ENCODE measurements at places on chromosomes 12 and 14.

GRCh38 chr12:124302807-124303578 lies 8.1 kb downstream of the RFLNA start:
- DNase-seq = no peak

- DNase-seq = no peak
Measured at GRCh38 chr14:49134940-49135339, 451.2 kb downstream of the RPS29 start.

DNA sequence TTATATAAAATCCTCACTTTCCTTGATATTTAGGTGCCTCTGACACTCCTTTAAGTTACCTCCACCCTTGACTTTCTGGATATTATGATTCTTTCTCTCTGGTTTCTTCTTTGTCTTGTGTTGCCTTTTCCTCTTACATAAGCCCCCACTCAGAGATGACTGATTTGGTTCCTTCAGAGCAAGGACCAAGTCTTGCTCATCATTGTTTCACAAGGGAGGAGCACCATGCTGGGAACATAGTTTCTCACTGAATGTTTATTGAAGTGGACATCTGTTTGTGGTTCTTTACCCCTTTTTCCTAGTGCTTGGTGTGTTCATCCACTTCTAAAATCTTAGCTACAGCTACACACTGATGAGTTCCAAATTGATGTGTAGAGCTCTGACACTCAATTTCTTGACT lies 161.3 kb upstream of the PTPRQ start:
- DNase-seq = no peak

DNA sequence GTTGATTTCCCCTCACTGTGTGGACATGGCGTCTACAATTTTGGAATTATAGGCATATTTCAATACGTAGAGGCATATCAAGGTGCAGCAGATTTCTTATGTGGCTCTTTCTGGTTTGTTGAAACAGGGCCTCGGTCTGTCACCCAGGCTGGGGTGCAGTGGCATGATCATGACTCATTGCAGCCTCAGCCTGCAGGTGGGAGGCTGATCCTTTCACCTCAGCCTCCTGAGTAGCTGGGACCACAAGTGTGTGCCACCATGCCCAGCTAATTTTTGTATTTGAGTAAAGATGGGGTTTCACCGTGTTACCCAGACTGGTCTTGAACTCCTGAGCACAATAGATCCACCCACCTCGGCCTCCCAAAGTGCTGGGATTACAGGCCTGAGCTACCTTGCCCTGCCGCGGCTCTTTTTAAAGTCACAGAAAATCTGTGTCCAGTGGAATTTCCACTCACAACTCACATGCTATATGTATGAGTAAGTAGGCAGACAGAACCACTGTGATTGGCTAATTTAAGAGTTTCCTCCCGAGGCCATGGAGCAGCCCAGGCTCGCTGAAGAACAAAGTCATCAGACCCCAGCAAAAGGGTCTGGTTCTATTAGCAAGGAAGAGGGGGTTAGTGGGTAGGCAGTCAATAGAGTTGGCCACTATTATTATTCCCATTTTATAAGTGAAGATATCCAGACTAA lies 9.1 kb downstream of the GNG2 start:
- DNase-seq = no peak

DNA sequence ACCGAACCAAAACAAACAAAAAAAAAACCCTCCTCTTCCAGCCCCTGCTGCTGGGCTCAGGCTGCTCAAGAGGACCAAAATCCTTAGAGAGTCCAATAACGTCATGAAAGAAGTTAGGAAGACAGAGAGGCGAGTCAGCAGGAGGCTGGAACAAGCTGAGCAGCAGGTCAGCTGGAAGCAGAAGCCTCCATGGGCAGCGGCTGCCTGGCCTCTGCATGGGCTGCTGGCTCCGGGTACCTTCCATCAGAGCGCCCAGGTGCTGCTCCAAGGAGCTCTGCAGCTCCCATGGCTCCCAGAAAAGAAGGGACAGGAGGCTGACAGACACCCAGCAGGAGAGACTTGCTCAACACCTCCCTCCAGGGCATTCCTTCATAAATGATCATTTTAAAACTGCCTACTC lies 3.2 kb upstream of the KRT2 start:
- DNase-seq = no peak

- DNase-seq = no peak
Measured at GRCh38 chr14:25484906-25485305, 435.0 kb upstream of the STXBP6 start.

DNA sequence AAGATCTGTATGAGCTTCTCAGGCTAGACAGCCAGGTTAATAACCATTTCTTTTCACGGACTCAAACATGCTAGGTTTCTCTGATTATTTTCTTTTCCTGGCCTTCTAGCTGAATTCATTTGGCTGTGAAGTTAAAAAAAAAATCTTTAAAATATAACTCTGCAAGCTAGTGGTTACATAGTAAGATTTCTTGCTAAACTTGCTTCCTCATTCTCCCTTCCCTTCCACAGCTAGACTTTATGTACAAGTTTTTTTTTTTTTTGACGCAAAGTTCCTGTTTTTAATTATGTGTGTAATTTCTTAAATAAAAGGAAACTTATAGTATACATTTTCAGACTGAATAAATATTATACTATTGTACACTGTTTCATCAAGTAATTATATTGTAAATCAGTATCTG lies 145.4 kb downstream of the TMTC2 start:
- DNase-seq = no peak

GRCh38 chr14:96630281-96630680 lies 128.1 kb downstream of the PAPOLA start:
- peak; percentile 3 for DNase-seq

DNA sequence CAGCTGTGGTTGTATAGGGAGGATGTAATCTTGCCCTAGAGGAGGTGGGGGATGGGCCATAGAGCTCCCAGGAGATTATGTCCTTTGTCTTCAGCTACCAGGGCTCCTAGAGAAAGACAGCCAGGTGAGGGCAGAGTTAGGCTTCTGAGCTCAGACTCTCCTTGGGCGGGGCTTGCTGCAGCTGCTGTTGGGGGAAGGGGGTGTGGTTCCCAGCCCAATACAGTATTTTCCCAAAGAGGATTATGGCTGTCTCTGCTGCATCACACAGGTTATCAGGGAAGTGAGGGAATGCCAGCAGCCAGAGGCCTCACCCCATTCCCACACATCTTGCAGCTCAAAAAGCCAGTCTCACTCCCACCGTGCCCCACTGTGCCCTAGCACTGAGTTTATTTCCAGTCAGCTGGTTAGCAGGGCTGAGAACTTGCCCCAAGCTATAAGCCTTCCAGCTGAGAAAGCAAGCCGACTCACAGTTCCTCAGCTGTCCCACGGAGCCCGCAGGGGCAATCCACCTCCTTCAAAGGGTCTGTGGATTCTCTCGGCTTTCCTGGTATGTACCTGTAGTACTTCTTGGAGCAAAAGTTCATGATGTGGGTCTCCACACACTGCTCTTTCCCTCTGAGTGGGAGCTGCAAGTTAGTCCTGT lies 217.3 kb upstream of the CPNE8 start:
- no peak for DNase-seq

DNA sequence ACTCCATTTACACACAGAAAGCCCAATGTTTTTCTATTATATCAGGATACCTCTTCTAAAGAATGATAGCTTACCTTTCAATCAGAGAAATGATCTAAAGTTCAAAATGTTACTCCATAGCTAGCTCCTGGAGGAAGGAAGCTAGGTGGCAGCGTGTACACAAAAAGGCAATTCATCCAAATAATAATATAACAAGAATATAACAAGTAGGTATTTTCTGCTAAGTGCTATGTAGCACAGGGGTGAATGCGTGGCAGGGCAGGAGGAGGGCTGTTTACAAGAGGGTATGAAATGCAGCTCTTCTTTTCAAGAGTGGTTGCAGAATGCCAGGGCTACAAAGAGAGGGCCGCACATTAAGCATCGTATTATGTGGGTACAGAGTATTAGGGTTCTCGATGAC lies 663 bp upstream of the SNAPC1 start:
- no peak for DNase-seq

GRCh38 chr12:69330475-69331473 lies 17.4 kb upstream of the LYZ start:
- DNase-seq = peak; percentile 73

- DNase-seq = no peak
Measured at GRCh38 chr12:105598031-105598430, 267.5 kb downstream of the C12orf75 start.

DNA sequence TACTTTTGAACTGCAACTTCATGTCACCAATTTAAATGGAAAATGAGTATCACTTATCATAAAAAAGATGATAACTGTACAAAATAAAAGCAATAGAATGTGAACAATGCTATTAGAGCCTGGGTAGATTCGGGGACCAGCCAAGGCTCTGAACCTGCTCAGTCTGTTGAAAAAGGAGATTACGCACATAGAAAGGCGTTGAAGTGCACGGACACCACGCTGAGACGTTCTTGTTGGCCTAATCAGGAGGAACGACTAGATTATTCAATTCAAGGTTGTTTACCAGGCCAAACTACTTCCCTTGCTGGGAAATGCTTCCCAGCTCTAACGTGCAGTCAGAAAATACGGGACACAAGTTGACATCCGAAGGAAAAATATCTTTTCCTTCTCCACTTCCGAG lies 23.5 kb upstream of the BDKRB1 start:
- no peak for DNase-seq

GRCh38 chr14:80988735-80989429 lies 33.5 kb downstream of the TSHR start:
- DNase-seq = no peak

DNA sequence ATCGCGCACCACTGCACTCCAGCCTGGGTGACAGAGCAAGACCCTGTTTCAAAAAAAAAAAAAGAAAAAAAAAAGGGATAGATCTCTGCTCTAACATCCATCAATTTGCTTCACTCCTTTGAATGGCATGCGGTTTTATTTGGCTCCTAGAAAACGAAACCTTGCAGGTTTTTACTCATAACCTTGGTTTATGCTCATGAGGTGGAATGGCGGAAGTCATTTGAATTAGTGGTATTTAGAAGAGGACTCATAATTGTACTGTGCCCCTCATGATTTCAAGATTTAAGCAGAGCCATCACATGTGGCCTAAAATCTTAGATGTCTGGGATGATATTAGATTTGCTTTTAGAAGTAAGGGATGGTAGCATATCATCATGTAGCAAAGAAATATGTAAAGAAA lies 29.4 kb downstream of the RBMS2 start:
- DNase-seq = no peak

- no peak for DNase-seq
Measured at GRCh38 chr14:35366056-35366451, 38.5 kb downstream of the NFKBIA start.

GRCh38 chr12:14923944-14924343 lies 14.4 kb downstream of the ERP27 start:
- no peak for DNase-seq

- DNase-seq = peak; percentile 88
Measured at GRCh38 chr14:35814371-35815005, 5.4 kb upstream of the RALGAPA1 start.

DNA sequence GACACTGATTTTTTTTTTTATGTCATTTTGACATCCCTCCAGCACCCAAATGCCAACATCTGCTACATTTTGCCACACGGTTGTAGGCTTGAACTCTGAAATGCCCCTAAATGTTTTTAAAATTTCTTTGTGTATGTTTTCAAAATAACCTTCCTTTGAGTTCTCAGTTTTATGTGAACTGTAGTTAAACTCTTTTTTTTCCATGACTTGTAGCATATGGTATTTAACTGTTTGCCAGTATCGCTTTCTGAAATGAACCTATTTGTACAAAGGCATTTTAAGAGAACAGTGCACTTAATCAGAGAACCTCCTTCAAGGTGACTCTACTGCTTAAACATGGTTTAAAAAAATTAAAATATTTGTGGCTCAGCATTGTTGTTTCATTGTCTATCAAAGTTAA lies 61.5 kb downstream of the PDE3A start:
- DNase-seq = no peak

DNA sequence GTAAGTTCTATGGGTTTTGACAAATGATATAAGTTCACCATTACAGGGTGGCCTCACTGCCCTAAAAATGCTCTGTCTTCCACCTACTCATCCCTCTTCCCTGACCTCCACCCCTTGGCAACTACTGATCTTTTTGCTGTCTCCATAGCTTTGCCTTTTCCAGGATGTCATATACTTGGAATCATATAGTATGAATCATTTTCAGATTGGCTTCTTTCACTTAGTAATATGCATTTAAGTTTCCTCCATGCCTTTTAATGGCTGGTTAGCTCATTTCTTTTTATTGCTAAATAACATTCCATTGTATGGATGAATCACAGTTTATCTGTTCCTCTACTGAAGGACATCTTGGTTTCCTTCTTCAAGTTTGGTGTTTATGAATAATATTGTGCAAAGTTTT lies 14.0 kb upstream of the PEX5 start:
- DNase-seq = no peak

DNA sequence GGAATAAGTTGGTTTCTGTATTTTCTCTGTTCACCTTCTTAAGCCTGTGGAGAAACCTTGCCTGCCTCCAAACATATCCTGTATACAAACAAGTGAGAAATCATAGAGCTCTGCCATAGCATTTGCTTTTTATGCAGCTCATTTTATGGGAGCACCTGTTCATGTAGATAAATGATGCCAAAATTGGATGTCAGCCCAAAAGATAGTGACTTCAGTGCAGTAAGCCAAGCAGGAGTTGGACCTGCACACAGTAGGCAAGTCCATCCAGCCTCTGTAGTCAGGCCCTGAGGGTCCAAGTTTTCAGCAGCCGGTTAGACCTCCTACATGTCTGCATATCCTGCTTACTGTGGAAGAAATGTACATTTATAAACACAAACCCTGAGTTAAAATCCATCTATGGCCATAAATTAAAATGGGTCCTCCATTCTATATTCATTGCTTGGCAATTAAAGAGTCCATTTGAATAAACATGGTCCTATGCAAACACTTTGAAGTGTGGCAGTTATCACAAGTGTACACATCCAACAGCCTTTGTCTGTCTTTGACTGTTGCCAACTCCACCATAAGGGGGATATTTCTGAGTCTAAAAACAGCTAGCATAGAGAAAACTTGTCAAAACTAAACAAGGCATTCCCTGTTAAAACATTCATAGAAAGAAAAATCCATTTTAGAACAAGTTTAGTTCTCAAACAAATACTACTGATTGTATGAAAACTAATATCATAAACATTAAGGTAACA lies 847.8 kb downstream of the RPS29 start:
- no peak for DNase-seq

- DNase-seq = no peak
Measured at GRCh38 chr14:80316441-80316840, 105.1 kb upstream of the DIO2 start.

DNA sequence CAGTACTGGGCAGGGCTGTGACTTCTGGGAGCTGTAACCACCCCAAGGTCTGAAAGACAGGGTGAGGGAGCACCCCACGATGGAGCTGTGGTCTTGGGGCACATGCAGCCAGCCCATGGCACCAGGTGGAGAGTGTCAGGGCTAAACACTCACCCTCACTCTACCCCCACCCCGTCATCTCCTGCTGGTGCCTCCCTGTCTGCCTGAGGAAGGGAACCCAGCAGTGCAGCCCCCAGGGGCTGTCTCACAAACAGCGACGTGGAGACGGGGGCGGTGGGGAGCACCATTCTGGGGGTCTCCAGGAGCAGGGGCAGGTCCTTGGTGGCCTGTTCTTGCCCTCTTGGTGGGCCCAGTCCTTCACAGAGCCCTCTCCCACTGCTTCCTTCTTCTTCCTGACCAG lies 63.5 kb downstream of the ERH start:
- DNase-seq = no peak

All from activated CD4-positive, alpha-beta T cell treated with anti-CD3 and anti-CD28 coated beads, Interleukin-2, amount 10 ng/mL, durations not matched to agents 7 days and 5 days (primary cell).